ENCODE measurements at places on chromosomes 13 and 19.

GRCh38 chr19:33662391-33663092 is 40.8 kb downstream of the CHST8 start:
- DNase-seq, result peak; percentile 21

DNA sequence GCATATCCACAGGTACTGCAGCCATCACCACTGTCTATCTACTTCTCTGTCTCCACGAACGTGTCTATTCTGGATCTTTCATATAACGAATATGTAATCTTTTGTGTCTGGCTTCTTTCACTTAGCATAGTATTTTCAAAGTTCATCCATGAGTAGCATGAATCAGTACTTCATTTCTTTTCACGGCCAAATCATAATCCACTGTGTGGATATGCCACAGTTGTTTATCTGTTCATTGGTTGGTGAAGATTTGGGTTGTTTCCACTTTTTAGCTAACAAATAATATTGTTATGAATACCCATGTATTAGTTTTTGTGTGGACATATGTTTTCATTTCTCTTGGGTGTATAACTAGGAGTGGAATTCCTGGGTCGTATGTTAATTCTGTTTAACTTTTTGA is 14.4 kb downstream of the RGCC start:
- no peak for DNase-seq

- DNase-seq, result no peak
These were observed 77.0 kb downstream of the ZNF536 start for GRCh38 chr19:30449078-30449590.

- DNase-seq, result no peak
These were observed 15.5 kb upstream of the ZBTB7A start for GRCh38 chr19:4082172-4082571.

DNA sequence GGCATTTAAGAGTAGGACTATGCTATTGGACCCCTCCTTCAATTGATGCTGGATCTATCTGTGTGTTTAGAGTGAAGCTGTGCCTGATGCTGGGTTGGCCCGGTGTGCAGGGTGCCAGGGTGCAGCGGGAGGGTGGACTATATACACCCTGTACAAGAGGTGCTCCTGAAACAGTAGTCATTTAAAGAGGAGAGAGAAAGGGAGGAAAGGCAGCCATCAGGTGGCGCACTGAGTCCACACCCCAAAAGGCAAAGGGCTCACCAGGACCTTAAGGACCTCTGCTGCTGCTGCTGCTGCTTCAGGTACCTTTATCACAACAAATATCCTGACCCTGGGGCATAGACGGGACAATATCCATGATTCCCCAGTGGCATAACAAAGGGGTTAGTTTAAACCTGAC is 39.4 kb downstream of the ZNF136 start:
- no peak for DNase-seq

GRCh38 chr13:114055766-114056165 is 76.7 kb downstream of the RASA3 start:
- DNase-seq, result no peak

GRCh38 chr13:67045357-67045756 is 184.8 kb downstream of the PCDH9 start:
- DNase-seq, result no peak

DNA sequence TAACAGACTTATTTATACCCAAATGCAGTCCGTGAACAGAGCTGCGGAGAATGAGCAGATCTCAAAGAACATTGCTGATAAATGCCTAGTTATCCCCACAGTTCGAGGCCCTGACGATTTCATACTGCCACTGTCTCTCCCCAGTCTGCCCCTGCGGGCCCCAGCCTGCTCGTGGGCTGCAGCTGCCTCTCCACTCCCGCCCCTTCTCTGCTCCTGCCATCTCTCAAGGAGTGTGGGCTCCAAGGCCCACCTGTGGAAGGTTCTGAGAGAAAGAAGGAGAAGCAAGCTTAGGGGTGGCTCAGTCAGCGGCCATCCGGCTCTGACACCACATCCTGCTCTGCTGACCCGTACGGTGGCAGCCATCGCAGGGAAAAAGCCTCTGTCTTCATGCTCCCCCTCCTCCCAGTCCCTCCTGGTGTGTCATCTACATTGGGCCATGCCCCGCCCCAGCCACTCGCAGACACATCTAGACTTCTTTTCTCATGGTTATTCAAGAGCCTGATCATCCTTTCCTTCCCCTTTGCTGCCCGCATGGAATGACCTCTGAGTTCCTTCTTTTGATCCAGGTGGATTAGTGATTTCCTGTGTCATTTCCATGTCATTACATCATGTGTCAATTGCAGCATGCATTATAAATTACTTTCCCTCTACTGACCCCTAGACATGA is 52.0 kb downstream of the EPS15L1 start:
- DNase-seq, result no peak

GRCh38 chr19:55353803-55354697 is 469 bp downstream of the COX6B2 start:
- DNase-seq, result peak; percentile 59

GRCh38 chr19:12052091-12052496 is 667 bp downstream of the ZNF878 start:
- DNase-seq, result no peak

GRCh38 chr19:31497709-31498108 is 148.5 kb upstream of the TSHZ3 start:
- DNase-seq, result no peak

DNA sequence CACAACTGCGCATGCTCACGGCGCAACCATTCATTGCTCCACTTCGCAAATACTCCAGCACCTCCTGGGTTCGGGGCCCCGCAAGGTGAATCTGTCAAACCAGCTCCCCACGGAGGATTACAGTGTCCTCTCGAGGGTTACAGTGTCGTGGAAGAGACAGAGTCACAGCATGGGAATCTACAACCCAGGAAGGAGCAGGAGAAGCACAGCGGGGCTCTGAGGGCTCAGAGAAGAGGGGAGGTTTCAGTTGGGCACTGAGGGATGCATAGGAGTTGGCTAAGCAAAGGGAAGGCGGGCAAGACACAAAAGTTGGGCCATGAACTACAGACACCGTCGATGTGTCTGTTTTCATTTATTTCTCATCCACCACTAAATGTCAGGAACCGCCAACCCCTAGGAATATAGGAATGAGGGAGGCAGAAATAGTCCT is 1.0 kb upstream of the GTF2F1 start:
- DNase-seq, result no peak

DNA sequence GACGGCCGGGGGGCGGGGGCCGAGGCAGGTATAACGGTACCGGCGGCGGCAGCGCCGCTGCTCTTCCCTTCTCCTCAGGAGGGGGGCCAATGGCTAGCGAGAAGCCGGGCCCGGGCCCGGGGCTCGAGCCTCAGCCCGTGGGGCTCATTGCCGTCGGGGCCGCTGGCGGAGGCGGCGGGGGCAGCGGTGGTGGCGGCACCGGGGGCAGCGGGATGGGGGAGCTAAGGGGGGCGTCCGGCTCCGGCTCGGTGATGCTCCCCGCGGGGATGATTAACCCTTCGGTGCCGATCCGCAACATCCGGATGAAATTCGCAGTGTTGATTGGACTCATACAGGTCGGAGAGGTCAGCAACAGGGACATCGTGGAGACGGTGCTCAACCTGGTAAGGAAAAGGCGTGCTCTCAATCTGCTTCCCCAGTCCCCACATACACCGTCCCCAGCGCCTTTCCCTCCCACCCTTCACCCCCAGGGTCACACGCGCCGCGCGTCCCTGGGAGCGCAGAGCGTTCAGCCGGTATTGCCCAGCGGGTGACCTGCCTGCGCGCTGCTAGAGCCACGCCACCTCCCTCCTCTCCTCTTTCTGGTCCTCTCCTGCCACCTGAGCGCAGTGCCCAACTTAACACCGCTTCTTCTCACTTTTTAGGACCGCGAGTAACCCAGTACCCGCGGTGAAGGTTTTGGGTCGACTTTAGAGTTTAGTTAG is 814 bp downstream of the NBEA start:
- peak; percentile 36 for DNase-seq

DNA sequence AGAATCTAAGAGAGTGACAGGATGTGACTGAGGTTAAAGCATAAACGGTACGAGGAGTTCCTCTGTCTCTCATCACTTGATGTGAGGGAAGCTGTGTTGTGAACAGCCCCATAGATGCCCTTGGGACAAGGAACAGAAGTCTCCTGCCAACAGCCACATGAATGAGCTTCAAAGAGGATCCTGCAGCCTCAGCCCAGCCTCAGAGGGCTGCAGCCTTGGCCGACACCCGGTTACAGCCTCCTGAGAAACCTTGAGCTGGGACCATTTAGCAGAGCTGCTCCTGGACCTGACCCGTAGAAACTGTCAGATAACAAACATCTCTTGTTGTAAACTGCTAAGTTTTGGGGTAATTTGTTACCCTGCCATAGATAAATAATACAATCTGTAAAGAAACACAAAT is 54.2 kb downstream of the CCNE1 start:
- DNase-seq, result no peak

DNA sequence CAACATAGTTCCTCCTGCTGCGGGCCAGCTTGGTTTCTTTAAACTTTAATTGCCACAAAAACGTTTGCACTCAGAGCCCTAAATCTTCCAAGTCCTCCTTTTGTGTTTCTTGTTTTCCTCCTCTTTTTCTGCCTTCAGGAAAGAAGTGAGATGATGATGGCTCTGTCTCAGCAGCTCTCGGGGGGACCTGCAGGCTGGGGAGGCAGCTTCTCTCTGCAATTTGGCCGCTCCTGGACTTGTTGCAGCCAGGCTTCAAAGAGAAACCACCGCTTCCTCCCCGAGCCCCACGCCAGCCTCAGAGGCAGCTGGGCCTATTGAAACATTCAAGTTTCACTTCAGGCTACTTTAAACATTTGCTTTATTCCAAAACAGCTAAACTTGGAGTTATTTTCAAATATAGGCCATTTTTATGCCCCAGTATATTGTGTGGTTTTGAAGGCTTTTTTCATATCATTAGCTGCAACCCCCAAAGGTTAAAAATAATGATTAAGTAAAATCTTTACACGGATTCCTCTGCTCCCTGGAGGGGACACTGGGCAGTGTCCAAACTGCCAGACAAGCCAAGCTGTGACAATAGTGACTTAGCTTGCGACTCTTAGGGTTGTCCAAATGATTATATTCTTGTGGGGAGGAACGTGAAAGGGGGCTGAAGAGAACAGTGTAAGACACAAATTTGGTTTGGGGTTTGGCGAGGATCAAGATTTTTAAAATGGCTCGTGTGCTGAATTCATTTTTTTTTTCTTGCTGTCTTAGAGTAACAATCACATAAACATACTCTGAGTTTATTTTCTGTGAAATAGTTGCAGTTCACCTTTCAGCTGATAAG is 330.8 kb downstream of the DLEU7 start:
- DNase-seq, result peak; percentile 72

DNA sequence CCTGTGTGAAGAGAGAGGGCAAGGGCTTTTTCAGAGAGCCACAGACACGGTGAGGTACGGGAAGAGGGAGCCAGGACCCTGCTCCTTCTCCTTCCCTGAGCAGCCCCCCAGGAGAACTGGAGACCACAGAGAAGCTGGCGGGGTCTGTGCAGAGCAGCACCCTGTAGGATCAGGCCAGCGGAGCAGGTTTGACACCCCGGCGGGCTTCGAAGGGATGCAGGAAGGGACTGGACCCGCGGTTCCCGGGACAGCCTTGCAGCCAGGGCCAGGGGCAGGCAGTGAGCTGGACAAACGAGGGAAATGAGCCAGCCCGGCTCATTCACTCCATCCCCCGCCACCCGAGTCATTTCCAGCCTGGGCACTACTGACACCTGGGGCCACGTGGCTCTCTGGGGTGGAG is 22.2 kb downstream of the CPAMD8 start:
- DNase-seq, result no peak

DNA sequence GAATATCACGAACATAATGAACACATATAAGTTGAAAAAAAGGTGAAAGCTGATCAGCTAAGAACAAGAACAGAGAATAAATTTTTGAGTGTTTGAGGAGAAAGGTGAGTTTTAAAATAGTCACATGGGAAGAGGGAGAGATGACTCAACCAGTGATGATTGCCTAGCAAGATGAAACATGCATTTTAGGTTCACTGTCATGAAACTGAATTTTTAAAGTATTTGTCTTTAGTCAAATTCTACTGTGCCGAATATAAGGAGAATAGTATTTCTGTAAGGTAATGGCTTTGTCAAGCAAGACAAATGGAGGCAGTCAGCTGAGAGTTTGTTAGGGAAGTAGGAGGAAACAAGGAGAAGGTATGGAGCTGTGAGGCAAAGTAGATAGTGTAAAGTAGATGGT is 2557.4 kb downstream of the PCDH9 start:
- no peak for DNase-seq

- DNase-seq, result no peak
These were observed 83.4 kb downstream of the GPC6 start for GRCh38 chr13:93309886-93310523.

DNA sequence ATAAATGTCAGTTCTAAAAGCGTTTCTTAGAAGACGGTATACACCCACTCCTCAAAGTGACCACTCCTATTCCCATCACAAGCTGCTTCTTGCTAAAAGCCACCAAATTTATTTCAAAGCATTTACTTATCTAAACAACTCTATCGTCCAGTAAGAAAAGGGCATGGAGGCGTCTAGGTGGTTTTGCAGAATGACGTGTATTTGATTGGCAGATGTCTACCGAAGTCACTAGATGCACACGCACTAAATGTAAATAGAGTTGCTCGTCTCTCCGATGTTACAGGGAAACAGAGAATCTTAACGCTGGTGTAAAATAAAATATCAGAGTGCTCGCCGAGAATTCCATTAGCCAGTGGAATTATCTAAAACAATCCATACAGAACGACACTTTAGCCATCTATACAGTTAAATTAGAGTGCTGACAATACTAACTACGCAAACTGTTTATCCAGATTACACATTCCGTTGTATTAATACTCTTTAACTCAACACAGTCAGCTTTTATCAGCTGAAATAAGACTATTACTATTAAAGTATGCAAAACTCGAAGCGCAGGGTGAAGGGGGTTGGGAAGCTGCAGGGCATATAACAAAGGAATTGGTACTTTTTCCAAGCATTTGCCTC is 1.9 kb downstream of the KLF12 start:
- no peak for DNase-seq

- peak; percentile 23 for DNase-seq
These were observed 16.0 kb downstream of the SMG9 start for GRCh38 chr19:43738780-43739211.
